ENCODE measurements at places on chromosomes 16 and 17.
A peak's percentile ranks its signal among the peaks of the same experiment; 100 is the strongest.

DNA sequence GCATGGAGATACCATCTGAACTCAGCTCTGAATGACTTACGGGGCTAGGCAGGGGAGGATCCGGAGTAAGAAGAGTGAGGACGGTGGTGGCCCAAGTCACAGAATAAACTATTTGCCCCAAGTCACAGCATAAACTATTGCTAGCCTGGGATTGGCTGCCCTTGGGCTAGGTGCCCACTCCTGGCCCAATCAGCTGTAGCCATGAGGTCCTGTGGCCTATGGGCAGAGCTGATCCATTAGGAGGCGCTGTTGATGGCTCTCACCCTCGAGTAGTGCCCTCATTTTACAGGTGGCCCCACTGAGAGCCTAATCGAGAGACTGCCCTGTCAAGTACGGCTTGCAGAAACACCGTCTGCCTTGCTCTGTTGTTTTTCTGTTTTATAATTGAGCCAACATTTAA is 62.3 kb upstream of the ZNF423 start:
- DNase-seq, result no peak

DNA sequence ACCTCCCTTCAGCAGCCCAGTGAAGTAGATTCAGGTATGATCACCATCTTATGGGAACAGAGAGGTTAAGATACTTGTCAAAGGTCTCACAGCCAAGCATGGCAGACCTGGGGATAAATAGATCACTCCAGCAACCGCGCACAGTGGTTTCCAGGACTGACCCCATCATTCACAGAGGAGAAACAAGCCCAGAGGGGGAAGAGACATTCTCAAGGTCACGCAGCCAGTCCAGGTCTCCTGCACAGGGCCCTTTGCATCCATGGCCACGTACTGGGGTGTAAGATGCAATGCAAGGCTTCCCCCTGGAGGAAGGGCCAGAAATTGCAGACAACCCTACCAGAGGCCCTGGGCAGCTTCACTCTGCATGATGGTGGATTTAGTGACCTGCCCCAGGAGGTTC is 19.9 kb downstream of the TLE7 start:
- DNase-seq, result peak; percentile 9

DNA sequence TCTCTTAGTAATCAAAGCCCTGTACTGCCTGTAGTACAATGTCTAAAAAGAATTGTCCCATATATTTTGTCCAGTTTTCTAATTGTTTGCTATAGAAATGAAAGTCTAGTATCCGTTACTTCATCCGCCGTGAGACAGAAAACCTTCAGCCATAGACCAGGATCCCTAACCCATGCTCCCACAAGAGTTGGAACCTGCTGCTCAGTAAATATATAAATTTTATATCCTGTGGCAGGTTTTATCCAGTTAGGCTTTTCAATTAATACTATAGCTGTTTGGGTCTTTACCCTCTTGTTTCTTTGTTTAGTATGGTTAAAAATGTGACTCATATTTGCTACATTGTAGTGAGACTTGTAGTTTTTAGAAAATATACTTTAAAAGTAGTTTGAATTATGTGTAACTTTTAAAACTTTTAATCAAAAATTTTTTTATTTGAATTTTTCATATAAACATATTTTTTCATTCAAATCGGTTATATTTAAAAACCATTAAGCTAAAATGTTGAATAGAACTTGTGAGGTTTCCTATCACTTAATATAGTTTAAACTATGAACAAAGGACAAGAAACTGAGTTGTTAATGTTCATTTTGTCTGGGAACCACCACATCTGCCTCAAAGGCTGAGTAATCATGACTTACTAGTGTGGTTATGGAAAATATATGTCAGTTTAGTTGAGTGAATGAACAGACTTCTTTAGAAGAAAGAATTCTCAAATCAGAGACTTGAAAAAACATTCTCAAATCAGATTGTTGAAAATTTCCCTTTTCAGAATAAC is 54.8 kb downstream of the VMP1 start:
- no peak for DNase-seq

- peak; percentile 80 for DNase-seq
Observed at GRCh38 chr17:81487487-81488275, 24.9 kb downstream of the ACTG1 start.

GRCh38 chr17:58536542-58536941 is 22.1 kb upstream of the MTMR4 start:
- DNase-seq, result no peak

DNA sequence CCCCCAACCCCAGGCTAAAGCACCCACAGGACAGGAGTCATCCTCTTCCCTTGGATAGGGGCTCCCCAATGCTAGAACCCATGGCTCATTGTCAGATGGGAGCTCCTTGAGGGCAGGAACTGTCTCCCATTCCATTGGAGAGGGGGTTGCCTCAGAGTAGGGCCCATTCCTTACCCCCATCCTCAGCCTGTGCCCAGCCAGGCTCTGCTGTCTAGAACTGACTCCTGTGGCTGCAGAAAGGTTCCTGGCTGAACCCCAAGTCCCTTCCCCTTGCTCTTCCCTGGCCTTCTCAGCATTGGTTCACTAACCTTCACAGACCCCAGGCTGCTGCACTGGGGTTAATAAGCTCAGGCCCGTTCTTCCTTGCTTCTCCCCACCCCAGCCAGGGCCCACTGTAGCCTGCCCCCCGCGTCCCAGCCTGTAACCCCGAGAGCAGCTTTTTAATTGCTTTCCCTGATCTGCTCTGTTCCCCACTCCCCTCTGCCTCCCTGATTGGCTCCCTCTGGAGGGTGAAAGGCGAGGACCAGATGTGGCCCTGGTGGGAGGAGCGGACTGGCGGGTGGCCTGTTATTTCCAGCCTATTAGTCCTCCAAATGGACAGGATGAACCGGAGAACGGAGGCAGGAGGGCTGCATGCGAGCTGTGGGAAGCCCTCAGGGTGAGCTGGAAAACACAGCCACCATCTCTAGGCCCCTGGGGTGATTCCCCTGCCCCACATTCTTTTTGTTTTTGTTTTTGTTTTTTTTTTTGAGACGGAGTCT is 6.0 kb upstream of the GFAP start:
- no peak for DNase-seq

DNA sequence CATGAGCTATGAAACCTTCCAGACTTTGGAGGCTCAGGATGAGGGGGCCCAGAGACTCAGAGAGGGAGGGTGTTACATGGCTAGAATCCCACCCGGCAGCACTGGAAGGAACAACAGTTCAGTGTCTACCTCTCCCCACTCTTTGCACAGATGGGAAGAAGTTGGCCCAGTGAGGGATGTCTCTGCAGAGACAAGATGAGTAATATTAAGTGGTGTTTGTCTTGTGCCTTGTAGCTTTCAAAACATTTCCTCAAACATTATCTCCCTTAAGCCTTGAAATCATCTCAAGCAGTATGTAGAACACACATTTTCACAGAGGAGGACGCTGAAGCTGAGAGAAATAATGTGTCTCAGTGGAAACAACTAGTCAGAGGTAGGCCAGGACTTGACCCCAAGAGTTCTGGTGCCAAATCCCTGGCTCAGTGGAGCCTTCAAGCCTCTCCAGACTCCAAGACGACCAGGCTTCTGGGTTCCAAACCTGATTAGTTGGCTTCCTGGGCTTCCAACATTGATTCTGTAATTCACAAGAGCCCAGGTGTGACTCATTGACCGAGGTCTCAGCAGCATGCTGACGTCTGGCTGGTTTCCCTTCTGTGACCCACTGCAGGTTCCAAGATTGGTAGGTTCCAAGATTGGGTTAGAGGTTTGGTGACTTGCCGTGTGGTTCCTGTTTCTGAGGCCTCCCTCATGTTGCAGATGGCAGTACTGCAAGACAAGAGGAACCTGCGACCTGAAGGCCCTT is 7.4 kb downstream of the RNF112 start:
- DNase-seq, result no peak

- no peak for DNase-seq
Observed at GRCh38 chr16:70728150-70728549, 42.3 kb upstream of the MTSS2 start.

GRCh38 chr17:76940738-76941350 is 72.6 kb downstream of the MGAT5B start:
- DNase-seq, result no peak

GRCh38 chr17:72726936-72727335 is 365.6 kb downstream of the SLC39A11 start:
- peak; percentile 29 for DNase-seq

DNA sequence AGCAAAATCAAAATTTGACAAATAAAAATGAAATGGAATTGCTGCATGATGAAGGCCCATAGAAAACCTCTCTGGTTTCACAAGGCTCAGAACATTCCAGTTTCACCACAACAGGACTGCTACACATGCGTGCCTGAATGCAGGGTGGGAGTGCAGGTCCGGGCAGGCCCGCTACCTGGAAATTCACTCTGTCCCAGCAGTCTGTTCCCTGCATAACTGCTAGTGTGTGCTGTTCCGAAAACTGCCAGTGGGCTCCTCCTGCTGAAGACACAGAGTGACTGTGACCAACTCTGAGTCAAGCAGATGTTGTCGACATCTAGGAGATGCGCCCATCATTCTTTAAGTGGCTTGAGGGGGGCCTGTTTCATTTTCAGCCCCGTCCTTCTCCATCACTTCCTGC is 284.8 kb upstream of the MAF start:
- DNase-seq, result no peak

DNA sequence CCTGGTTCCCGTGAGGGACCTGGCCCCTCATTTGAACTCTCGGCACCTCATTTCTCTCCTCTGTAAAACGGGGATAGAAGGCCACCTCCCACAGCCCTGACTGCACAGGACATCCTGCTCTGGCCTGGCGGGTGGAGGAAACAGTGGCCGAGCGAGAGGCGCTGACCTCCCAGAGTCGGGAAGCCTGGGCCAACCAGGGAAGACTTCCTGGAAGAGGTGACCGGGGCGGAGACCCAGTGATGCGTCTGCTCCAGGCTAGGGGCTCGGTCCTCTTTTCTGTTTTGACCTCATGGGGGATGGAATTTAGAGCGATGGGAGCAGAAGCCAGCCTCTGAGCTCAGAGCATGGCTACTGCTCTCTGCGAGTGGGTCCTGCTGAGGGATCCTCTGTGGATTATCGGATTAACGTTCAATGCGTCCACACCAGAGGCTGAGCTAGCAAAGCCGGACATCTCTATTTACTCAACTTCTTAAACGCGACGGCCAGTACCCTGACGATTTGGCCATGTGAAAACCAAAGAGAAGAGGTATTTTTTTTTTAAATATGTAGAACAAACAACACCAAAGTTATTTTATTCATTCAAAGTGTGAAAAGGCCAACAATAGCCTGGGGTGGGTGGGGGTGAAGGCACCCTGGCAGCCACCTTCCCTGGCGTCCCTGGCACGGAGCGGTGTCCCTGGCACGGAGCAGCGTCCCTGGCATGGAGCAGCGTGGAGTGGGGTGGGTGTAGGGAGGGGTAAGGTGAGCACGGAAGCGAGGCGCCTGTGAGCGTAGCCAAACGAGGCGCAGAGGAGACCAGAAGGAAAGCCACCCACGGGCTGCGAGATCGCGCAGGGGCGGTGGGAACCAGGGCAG is 9.2 kb upstream of the MSLN start:
- no peak for DNase-seq

DNA sequence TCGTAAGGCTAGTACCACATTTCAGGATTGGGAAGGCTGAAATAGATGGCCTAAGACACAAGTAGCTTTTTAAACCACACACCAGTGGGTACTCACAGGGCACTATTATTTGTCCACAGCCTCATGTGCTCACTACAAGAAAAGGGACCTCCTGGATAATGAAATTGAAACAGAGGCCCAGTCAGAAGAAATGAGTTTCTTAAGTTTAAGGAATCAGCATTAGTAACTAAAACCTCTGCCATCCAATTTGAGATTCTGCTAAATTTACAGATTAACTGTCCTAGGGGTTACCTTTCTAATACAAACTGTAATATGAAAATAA is 3.0 kb downstream of the USP7 start:
- no peak for DNase-seq

GRCh38 chr17:82614095-82614631 is 34.1 kb downstream of the WDR45B start:
- DNase-seq, result no peak

- DNase-seq, result no peak
Observed at GRCh38 chr16:12651765-12652512, 151.7 kb downstream of the CPPED1 start.

DNA sequence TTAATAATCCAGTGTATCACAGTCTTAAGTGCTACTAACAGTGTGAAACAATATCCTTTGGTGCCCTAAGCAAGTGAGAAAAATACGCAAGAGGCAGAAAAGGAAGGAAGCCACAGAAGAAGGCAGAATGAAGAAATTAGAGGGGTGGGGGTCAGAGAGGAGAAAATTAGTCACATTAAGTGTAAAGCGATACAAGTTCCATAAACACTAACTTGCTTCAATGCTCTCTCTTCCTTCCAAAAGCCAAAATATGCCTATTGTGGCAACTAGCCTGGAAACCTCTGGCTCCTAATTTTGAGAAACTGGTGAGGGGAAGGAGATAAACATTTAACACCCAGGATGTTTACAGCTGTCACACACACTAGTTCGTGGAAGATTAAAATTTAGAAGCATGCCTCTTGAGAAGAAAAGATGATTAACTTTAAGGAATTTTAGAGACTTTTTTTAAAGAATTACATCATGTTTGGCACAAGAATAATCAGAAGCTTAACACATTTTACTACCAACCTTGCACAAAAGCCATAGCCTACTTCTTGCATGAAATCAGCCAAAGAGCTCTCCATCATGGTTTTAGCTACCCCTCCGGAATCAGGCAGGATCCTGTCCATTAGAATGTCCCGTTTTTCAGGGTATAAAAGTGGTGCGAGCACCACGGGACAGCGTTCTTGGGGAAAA is 44.7 kb downstream of the CNOT1 start:
- no peak for DNase-seq

GRCh38 chr17:50035945-50036344 is 20.0 kb upstream of the ITGA3 start:
- no peak for DNase-seq

DNA sequence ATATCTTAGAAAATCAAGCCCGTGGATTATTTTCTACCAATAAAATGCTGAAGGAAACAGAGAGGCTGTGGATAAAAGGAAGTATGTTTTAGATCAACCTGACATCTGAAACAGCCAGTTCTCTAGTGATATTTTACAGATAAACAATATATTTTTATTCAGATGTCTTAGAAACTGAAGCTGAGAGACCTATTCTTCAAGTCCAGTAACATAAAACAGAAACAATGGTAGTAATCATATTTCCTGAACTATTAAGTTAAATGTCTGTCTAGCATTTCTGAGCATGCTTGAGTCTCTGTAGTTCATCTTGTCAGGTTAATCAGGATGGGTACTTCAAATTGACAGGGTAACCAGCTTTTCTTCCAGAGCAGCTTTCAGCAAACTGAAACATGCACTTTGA is 449.6 kb upstream of the TOM1L1 start:
- no peak for DNase-seq

DNA sequence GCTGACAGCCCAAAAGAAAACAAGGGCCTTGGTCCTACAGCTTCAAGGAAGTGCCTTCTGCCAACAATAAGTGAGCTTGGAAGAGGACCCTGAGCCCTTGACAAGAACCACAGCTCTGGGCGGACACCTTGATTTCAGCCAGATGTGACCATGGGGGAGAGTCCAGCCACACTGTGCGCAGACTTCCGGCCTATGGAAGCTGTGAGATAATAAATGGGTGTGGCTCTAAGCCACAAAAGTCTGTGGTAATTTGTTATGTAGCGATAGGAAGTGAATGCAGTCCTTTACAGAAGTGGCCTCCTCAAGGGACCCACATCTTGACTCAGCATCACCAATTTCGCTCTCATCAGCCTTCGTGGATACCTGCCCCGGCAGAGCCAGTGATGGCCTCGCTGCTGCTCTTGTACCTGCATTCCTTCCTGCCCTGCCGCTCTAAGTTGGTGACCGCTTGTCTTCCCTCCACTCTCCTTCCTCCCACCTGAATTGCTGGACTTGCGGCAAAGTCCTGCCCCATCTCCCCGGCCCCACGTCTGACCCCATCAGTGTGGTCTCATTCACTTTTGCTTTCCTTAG is 29.3 kb downstream of the PRSS54 start:
- no peak for DNase-seq

GRCh38 chr17:17792037-17792550 is 44.7 kb downstream of the SREBF1 start:
- DNase-seq, result no peak

All from activated naive CD4-positive, alpha-beta T cell treated with Interleukin-2 at 50 U/mL for 16 hours (primary cell).